NCI-H1417 (cell line): ENCODE measurements at places on chromosomes 5 and 9.
A peak's percentile ranks its signal among the peaks of the same experiment; 100 is the strongest.

GRCh38 chr5:171432583-171433351 lies 13.3 kb downstream of the FGF18 start:
- no peak for DNase-seq

- DNase-seq: no peak
Measured at GRCh38 chr5:161700065-161700464, 14.5 kb downstream of the GABRA6 start.

DNA sequence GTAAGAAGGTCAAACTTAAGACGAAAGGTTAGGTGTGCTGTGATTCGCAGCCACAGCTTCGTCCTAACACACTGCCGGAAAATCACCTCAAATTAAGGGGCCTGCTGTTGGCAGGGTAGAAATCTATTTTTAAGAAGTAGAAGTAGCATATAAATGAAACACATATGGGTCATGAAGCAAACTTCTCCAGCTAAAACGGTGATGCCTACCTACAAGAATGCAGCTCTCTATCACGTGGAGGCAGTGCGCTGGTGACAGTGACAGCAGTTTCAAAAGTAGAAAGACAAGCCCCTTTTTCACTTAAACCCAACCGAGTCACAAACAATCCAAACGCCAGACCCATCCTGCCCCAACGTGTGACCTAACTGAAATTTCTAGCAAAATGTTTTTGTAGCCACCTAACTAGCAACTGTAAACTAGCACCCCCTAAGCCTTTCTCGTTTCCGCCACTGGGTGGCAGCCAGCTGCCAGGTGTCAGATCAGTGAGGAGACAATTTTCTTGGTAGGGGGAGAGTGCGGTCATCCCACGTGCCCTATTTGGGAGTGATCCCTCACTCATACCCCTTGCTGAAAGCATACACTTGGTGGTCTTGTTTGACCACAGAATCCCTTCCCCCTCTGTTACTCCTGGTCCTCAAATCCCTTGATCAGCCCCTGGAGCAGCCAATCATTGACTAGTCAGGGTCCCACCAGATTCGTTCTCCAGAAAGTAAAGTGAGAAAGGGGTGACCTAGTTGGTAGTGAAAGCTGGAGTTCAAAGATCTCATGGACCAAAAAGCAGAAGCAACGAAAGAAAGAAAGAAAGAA lies 71.8 kb upstream of the MAMDC2 start:
- DNase-seq: peak; percentile 88

DNA sequence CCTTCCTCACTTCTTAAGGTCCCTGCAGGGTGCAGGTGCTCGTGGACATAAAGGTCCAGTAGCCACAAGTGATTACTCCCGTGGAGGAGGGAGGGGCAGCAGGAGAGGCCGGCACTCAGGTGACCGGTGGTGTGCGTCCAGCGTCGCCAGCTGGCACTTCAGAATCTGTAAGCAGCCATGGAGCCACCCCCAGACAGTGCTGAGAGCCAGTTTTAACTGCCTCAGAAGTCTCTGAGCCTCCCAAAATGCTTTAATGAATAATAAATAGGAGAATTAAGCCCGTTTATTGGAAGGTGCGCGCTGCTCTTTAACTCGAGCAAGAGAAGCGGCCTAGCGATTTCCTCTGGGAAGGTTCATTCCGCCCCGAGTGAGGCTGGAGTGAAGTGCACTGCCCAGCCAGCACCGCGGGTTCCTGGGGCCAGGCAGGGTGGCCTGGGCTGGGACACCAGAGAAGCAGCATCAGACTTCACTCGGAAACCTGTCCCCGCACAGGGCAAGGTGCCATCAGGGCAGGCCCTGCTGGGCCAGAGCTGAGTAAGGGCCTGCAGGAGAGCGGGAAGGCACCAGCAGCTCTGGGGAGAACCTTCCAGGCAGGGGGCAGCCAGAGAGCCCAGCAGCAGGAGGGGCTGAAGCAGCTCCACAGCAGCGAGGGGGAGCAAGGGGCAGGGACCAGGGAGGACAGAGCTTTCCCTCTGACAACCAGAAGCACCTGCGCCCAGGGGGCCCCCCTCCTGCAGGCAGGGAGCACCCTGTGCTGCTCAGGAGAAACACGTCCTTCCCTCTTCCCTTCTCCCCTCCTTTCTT lies 61.2 kb downstream of the VAV2 start:
- peak; percentile 71 for DNase-seq

DNA sequence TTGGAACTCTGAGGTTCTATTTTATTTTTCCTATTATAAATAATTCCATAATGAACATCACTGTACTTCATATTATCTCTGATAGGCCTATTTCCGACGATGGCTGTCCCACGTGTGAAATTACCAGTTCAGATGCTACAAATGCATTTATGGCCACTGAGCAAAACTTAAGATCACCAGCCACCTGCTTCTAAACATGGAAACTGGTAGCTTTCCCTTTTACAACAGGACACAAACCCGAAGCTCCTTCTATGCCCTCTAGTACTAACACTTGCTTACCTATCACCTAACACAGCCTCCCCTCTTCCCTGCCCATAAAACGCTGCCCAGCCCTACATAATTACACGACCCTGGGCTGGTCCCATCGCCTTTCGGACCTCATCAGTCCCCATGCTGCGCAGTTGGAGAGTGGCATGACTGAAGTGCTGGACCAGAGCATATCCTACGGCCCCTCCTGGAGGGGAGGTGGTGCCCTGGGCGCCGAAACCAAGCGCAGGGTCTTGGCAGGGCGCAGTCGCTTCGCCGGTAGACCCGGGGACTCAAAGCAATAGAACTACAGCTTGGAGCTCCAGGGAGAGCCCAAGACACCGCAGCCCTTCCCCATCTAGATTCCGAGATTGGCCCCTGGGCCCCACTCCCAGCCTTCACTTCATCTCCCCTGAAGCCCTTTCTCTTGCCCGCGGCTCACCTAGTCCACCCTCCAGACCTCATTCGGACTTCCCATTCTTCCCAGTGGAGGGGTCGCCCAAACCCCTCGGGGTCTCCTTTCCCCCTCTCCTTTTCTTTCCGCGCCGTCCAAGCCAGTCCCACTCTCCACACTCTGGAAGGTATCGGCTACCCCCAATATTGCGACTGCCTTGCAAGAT lies 1.0 kb upstream of the SAP30L start:
- peak; percentile 18 for DNase-seq
